ENCODE measurements at places on chromosomes 5 and 9.

DNA sequence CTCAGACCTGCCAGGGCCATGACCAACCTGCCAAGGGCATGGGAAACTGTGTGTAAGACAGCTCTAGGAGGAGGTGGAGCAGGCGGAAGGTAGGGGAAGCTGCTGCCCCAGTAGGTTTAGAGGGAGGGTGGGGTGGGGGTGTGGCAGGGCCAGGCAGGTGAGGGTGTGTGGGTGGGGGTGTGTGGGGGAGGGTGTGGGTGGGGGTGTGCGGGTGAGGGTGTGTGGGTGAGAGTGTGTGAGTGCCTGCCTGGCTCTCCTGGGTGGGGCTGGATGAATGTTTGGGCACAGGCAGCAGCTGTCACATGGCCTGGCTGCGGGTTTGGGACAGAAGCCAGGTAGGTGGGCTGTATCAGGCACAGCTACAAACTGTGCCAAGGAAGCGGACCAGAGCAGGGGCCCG, 8.8 kb upstream of the N4BP3 start:
- no peak for DNase-seq

GRCh38 chr9:19173598-19174125, 46.4 kb upstream of the PLIN2 start:
- DNase-seq: no peak

- peak; percentile 28 for DNase-seq
These were observed 121.9 kb downstream of the LPAR1 start for GRCh38 chr9:110916403-110916802.

DNA sequence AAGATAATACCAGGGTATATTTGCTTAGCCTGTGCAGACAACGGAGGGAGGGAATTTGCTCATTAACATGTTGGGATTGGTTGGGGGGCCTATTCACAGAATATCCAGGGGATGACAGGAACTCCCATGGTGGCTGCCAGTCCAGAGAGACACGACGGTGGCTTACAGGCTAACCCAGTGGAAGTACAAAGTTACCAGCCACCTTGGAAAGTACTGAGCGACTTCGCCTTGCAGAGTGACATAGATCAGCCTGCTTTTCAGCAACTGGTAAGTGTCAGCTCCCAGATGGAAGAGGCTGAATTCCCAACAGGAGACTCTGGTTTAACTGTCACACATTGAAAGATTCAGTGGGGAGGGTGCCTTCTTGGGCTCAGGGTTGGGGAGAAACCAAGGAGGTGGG, 7.9 kb downstream of the ISL1 start:
- DNase-seq: no peak

- peak; percentile 11 for DNase-seq
These were observed 5.7 kb downstream of the FGD3 start for GRCh38 chr9:92952906-92953610.

DNA sequence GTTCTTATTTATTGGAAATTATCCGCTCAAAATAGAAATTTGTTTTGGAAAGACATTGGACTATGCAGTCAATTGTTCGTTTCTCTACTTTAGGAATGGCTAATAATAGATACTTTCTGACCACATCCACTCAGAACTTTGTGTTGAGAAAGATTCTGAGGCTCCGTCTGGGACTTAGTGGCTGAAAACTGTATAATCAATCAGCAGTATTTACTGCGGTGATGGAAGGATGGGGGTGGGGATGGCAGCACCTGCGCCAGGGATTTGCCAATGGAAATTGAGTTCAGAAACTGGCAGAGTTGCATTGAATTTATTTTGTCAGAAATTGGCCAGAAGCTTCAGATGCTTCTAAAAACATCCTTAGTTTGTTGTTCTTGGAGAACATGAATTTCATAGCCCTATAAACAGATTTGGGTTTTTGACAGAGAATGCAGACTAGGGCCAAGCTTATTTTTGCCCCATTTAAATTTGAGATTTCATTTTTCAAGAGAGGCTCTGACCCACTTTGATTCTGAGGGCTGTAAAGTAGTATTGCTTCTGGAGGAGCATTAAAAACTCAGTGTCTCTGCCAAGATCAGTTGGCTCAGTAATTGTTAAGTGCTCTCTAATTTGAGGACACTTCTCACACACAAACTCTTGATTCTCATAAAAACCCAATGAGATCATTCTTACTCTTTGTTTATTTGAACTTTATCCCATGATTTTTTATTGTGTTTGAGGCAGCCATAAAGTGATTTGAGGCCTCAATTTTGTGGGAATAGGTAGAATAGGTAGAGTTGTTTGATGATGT, 215.1 kb downstream of the CD180 start:
- DNase-seq: no peak

DNA sequence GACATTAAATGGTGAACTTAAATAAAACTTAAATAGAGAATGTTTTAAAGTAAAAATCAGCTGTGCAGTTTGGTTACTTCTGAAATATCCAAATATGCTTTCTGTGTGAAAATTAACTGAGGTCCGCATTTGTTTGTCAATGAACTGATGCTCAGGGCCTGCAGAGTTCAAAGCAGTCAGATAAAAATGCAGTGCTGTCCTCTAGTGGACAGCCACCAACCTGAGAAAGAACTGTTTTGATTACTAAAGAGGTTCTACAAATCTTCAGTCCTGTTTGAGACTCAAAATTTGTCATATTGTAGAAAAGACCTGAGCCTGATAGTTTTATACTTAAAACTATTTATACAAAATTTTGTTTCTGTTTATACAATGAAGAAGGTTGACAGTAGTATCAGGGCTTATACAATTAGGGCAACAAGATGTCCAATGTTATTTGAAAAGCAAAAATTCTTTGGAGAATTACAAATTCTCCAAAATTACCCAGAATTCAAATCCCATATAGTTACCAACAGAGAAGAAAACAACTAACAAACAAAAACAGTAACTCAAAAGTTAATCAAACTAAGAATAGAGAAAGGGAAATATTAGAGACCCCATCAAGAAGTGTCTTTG, 232.3 kb upstream of the TBCA start:
- peak; percentile 46 for DNase-seq

Data from EL (cell line).